Stimulated activated CD4-positive, alpha-beta T cell treated with anti-CD3 and anti-CD28 coated beads, Interleukin-12 subunit alpha, Interleukin-12 subunit beta, amount 100 ng/mL, for 24 hours (primary cell): ENCODE measurements at places on chromosomes 2 and 18.

GRCh38 chr2:189337656-189338055 is 103.6 kb upstream of the WDR75 start:
- DNase-seq = no peak

- no peak for DNase-seq
Observed at GRCh38 chr2:164220265-164220664, 401.0 kb downstream of the GRB14 start.

DNA sequence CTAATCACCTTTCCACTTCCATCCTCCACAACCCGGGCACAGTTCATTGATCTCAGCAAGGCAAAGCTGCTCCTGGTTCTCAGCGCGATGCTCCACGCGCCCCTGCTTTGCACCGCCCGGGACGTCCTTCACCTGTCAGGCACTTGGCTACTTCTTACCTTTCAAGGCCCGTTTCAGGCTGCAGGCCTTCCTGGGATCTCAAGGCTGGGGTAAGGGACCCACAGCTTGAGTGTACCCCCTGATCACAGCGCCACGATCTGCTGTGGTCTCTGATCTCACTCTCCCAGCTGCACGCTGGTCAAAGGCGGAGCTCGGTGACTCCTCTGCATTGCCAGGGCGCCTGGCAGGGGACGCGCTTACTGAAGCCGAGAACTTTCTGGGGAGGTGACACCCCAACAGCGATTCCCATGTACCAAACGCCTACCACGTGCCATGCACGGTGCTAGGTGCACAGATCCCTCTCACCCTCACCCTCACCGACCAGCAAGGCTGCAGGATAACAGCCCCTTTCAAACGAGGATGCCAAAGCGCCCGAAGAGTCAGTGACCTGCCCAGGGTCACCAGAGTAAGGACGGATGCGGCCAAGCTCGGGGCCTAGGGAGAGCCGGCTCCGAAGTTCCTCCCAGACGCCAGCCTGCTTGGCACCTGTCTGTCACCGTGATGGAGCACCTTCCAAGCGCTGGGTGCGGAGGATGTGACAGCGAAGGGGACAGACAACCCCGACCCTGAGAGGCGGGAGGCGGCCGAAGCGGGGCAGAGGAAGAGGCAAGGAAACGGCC is 818 bp downstream of the ITGB1BP1 start:
- peak; percentile 25 for DNase-seq

DNA sequence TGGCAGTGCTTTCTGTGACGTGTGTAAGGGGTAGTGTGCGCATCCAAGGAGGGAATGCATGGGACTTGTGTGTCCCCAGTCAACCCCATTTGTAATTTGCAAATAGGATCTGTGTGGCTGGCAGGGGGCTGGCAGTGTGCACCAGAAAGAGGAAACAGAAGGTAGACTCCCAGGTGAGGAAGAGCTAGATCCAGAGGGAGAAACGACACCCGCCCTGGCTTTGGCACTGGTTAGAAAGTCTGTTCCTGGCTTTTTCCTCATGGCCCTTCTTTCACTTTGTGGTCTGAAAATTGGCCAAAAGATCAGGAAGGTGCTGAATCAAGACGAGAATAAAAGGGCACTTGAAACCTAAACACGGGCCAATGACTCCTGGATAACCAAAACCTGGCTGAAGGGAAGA is 33.3 kb downstream of the PRKCE start:
- no peak for DNase-seq

GRCh38 chr18:21741562-21742314 is 1.1 kb downstream of the MIB1 start:
- no peak for DNase-seq
